ENCODE measurements at places on chromosomes 2 and 18.

DNA sequence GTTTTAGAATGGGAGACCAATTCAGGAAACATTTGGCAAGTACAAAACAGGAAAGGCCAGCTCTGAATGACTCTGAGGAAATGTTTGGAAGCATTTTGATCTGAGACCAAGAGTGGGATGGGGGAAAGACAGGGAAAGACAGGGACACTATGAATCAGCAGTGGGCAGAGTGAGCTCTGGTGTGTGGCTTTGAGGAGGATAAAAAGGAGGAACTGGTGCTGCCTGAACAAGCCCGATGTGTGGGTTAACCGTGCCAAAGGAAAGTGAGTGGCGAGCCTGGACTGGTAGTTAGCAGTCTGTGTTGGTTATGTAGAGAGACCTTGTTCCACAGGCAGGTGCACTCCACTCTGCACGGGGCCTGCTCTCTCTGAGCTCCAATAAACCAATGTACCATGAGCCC, 5.3 kb downstream of the MFSD6 start:
- DNase-seq, result no peak

- DNase-seq, result no peak
Observed at GRCh38 chr18:68991286-68991685, 193.4 kb downstream of the CCDC102B start.

DNA sequence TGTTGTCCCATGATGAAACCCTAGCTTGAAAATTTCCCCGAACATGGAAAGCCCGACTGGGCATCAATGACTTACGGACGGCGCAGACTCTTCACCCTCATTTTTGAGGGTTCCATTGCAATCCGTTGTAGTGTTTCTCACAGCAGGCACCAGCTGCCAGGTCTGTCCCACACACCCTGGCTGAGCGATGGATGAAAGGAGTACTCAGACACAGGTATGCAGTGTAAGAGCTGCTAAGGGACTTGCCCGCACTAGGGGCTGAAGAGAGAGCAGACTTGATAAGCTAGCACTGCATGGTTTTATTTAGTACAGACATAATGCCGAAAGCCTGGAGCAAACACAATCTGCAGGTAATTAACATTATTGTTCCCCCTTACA, 15.8 kb downstream of the DYNAP start:
- no peak for DNase-seq

- no peak for DNase-seq
Observed at GRCh38 chr2:9722451-9722850, 91.7 kb upstream of the YWHAQ start.

DNA sequence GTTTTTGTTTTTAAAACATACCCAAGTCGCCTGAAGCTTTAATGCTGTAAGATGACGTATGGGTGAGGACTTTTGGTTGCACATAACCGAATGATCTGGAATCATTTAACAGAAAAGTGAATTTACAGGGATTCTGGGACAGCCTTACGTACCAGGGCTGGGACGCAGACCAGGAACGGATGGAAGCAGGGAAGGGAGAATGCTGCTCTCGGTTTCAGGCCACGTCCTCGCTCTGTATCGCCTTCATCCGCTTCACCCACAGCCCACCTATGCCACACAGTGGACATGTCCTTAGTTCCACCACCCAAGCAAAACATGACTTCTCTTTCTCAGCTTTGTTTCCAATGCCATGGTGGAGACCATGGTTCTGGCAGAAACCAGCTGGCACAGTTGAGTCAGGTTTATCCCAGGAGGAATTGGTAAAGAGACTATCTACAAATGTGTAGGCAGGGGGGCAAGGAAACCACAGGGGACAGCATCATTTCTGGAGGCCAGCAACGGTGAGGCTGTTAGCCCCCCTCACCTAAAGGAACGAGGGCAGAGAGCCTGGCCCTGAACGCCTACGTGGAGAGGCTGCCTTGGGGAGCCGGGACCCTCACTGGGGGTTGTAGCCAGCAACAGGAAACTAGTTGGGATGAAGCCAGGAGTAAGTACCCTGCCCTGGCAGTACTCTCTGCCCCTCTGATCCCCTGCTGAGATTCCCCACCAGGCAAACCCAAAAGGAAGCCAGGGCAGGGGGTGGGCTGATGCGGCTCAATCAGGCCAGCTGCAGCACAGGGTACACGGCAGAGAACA, 132.5 kb downstream of the NDUFA10 start:
- no peak for DNase-seq

- DNase-seq, result no peak
Observed at GRCh38 chr18:43665105-43665788, 388.0 kb upstream of the SYT4 start.

- no peak for DNase-seq
Observed at GRCh38 chr2:49767316-49767715, 613.0 kb upstream of the FSHR start.

DNA sequence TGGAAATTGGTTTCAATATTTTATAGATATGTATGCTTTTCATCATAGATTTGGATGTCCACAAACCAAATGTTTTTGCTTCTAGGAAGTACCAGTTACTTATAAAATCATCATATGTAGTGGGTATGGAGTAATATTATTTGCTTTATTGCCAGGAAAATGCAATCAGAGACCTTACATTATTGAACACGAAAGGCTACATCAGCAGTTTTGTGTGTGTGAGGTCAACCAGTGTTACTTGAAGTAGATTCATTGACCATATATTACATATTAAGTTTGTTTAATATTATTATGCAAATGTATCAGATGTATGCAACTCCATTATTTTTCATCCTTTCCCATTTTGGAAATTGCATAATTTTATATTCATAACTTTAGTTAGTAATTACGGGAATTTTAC, 219.1 kb upstream of the MMADHC start:
- no peak for DNase-seq

DNA sequence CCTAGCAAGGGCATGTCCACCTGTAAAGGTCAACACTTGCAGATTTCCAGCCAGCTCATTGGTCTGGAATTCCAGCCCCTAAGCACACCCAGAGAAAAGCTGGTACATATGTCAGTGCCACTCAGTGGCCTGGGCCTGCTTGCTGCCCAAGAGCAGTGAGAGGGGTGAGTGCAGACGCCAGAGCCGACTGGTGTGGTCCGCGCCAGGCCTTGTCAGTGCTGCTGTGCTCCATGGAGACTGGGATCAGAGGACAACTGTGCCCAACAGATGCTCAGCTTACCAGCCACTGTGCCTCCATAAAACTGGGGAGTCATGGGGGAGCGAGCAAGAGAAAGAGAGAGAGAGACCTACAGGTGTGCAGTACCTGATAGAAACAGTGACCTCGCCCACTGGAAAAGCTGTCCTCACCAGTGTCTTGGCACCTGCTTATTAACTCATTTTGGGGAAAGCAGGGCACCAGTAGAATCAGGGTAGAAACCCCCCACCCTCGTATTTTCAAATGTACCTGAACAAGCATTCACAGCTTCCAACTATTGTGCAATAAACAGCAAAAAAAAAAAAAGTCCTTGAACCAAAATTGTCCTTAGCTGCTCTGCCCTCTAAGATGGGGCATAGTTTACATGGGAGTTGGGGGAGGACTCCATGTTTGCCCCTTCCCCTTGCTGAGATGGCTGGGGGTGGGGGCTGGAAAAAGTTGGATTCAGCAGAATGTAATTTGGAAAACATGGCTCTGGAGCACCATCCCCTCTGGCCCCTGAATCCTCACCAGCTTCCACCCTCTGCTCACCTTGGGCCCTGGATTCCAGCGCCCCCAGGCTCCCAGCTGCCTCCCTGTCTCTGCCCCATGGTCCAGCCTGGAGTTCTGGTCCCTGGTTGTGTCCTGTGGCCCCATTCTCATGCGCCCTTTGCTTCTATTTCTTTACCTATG, 1.4 kb upstream of the SP140L start:
- no peak for DNase-seq

DNA sequence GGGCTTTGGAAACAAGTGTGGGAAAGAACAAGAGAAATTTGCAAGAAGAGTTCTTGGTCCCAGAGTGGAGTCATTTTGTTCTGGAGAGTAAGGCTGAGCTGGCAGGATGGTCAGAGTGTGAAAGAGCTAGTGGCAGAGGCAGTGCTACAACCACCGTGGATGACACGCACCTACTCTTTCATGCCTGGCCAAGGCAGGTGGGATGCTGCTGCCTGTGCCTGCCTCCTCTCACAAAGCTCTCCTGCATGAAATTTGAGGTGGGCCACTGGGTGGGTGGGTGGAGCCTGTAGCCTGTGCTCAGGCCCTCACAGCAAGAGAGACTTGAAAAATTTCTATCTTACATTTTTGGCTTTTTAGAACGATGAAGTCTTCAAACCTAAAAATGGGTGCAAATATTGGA, 9.4 kb upstream of the INO80C start:
- DNase-seq, result no peak

DNA sequence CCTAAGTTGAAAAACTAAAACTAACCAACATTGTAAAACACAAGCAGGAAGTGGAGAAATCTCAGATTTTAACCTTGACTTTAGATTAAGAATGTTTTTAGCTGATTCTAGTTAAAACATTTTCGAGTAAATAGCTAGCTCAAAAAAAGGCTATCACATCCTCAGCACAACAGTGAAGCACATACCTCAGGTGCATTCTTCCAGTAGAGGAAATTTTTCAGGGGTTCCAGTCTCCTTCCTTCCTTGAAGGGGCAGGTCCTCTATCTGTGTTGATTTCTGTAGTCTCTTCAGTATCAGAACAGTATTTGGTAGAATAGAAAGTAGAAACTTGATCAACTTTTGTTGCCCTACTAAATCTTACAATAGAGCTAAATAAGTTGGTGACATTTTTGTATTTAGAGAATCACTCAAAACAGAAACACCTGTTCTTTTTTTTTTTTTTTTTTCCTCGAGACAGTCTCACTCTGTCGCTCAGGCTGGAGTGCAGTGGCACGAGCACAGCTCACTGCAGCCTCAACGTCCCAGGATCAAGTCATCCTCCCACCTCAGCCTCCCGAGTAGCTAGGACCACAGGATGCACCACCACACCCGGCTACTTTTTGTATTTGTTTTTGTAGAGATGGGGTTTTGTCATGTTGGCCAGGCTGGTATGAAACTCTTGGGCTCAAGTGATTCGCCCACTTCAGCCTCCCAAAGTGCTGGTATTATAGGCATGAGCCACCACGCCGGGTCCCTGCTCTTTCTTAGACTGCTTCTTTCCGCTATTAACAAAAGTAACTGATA, 6.9 kb upstream of the GPR155 start:
- DNase-seq, result no peak

DNA sequence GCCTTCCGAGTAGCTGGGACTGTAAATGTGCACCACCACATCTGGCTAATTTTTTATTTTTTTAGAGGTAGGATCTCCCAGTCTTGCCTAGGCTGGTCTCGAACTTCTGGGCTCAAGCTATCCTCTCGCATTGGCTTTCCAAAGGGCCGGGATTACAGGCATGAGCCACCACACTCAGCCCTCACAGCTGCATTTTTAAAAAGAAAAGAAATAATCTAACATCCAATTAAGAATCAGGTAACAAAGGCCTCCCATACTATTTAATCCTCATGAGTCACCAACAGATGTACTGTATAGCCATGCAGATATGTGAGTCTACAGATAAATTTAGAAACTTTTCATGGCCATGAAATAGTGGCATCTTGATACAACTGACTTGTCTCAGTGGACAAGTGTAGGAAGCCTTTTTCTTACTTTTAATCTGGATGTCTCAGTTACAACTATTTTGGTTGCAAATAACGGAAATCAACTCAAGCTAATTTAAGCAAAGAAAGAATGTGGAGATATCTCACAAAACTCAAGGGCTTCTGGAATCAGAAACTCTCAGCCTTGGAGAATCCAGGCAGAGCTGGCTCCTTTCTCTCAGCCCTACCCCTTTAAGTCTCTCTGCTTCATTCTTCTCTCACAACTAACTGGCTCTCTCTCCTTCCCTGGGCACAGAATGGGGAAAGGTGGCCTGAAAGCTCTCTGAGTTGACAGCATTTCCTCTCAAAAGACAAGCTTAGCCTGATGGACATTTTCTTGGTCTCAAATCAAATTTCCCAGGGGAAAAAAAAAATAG, 12.8 kb upstream of the PPM1B start:
- DNase-seq, result no peak

DNA sequence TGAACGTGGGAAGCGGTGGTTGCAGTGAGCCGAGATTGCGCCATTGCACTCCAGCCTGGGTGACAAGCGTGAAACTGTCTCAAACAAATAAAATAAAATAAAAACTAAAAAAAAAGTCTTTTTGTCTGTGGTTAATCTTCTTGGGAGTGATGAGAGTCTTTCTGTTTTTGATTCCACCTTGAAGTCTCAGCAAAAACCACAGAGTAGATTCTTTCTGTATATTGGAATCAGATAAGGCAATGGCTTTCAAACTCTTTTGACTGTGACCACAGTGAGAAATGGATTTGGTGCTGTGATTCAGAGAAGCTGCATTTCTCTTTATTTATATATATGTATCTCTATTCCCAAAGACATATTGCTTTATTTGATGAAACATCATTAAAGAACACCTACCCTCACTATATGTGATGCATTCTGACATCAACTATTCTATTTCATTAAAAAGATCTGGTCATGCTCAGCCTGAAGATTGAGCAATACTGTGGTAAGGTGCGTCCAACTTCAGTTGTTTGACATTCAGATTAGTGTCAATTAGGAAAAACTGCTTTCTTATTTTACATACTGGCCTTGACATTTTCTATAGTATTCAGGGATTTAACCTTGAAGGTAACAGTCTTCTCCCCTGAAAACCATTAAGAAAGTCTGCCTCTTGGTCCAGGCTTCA, 15.6 kb downstream of the HRH4 start:
- DNase-seq, result no peak
